ENCODE measurements at places on chromosomes 5 and 9.

DNA sequence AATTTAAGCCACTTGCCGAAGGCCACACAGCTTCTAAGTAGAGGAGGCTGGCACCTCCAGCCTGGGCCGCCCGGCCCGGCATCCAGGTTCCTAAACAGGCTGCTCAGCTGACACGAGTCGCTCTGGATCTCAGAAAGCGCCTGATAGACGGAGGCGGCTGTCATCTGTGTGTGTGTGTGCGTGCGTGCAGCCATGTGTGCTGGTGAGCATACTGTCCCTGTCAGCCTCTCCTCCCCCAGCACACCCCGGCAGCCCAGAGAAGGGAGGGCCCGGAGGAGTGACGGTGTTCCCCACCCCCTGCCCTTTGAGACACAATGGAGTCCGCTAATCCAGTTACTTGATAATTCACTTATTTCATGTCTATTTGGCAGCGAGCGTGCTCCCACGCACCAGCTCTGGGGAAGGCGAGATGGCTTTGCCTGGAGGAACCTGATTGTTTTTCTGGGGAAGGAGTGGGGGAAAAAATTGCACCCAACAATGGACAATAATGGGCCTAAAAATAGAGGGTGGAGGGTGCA, 20.0 kb downstream of the NTNG2 start:
- DNase-seq: no peak

DNA sequence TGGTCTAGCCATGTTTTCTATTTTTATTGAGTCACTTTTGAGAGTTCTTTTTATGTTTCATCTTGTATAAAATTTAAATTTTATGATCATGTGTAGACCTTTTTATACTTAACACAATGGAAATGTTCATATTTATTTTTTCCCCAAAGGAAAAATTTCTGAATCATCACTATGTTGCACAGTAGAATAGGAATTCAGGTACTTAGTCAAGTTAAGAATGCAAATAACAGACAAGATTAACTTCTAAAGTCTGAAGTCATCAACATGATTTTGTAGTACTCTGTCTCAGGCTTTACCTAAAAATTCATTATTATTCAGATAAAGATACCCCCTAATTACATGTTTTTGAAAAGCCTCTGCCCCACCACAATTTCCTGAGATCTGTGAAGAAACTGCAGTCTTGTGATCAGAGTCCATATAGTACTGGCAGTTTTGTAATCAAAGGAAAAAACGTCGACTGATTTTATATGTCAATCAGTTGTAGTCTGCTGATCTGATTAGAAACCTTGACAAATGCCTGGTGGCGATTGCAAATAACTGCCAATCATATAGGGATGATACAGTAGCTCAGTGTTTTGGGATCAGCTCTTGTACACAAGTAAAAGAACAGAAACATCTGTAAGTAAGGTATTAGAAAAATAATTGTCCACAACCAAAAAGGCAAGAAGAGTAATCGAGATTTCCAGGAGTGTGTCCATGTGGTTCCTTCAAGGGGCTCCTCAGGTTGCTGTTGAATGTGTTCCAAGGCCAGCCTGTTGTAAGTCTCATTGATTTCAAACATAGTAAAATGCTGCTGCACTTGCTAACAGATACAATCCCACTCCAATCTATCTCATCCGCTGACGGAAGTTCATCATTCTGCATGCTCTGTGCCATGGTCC, 352.4 kb downstream of the ARRDC3 start:
- no peak for DNase-seq

- peak; percentile 44 for DNase-seq
Measured at GRCh38 chr5:55226027-55226933, 835 bp downstream of the MCIDAS start.

DNA sequence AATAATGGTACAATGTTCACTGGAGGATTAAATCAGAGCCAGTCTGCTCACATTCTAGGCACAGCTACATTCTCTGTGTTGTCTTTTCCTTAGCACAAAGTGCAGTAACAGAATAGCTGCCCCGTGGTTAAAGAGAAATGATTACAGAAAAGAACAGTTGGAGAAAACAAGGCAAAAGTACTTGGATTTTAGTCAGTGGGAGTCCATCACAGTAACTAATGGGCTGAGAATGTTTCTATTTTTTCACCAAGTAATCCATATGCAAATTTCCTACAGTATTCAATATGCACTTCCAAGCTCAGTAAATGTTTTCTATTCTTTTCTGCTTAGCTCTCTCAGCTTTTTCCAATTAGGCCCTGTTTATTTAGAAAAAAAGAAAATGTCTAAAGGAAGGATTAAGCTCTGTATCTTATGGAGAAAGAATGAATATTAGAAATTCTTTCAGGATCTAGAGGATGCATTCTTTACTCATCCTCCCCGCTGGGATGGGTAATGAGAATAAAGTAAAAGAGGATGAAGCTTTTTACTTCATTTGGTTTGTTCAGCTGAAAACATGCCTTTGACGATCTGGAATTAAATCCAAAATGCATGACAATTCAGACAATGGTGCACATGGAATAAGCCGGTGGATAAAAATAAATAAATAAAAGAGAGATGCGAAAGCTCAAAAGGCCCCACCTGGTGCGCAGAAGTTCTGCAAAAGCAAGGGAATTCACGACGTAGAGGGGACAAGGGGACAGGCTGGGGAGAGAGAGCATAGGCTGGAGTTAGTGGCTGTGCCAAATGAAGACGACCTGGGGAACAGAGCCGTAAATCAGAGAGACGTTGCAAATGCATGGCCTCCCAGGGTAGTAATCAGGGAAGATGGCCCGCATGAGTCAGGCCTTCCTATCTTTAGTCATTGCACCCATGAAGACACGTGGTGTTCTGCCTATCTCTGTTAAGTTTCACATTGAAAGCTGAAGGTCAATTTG, 345.2 kb downstream of the GLIS3 start:
- DNase-seq: no peak

- DNase-seq: no peak
Measured at GRCh38 chr9:96852676-96853075, 1.6 kb downstream of the ZNF782 start.

DNA sequence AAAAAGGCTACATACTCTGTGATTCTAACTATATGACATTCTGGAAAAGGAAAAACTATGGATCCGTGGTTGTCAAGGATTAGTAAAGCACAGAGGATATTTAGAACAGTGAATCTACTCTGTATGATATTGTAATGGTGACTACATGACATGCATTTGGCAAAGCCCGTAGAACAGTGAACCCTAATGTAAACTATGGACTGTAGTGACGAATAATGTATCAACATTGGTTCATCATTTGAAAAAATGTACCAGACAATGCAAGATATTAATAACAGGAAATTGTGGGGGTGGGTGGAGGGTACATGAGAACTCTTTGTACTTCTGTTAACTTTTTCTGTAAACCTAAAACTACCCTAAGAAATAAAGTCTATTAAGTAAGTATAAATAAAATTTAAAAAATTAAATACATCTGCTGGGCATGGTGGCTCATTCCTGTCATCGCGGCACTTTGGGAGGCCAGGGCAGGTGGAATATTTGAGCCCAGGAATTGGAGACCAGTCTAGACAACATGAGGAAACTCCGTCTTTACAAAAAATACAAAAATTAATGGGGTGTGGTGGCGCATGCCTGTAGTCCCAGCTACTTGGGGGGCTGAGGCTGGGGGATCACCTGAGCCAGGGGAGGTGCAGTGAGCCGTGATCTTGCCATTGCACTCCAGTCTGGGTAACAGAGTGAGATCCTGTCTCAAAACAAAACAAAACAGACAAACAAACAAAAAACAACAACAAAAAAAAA, 101.7 kb upstream of the TBC1D2 start:
- DNase-seq: no peak

- DNase-seq: no peak
Measured at GRCh38 chr5:161301586-161301985, 244.9 kb downstream of the GABRB2 start.

DNA sequence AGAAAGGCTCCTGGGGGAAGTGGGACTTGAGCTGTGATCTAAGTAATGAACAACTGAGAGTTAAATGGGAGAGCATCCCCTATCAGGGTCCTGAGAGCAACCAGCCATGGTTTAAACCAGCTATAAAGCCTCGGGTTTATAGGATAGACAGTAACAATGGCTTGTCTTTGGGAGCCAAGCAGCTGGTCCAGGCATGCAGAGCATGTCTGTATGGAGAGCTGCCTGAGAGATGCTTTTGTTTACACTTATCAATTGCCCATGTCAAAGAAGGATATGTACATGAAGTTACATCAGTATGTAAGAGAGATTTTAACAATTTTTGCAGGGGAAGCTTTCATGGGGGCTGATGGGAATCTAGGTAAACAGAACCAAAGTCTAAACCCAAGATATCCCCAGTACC, 4.4 kb downstream of the TGFBI start:
- DNase-seq: peak; percentile 37

GRCh38 chr5:73701566-73701965, 75.6 kb downstream of the ARHGEF28 start:
- no peak for DNase-seq

DNA sequence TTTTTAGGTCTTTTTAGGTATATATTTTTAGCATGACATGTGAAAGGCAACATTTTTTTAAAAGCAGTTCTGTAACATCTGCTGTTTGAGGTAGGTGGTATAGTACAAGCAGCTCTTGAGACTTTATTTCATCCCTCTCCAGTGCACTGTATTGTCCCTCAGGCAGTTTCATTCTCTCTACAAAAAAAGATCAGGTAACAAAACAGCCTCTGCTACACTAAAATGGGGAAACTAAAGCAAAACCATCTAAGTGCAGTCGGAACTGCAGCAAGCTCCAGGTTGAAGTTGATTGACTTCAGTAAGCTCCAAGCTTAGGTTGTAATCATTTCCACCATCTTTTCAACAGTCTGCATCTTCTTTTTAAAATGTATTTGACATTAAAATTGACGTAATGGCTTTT, 195.6 kb downstream of the DEPDC1B start:
- no peak for DNase-seq

DNA sequence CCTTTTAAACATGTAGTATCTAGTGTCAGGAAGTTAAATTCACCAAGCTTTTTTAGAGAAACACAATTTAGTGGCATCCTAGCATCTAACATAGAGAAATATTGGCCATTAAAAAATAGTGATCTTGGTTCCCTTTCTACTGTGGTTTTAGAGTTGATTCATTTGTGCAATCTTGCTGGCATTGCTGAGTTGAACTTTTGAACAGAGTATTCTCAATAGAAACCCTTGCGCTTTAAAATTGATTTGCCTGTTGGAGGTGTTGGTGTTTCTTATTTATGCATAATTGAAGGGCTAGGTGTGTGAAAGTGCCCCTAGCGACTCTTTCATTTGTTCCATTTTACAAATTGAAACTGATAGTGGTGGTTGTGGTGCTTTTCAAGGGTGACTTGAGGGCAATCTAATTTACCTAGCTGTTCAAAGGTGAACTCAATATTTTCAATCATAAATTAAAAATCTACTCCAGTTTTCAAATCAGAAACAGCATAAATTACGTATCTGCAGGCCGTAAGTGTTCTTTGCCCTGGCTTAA, 73.0 kb upstream of the MPDZ start:
- no peak for DNase-seq

- DNase-seq: no peak
Measured at GRCh38 chr5:150069672-150070627, 16.4 kb downstream of the CSF1R start.

GRCh38 chr5:2029206-2029605, 146.5 kb upstream of the IRX4 start:
- DNase-seq: no peak

DNA sequence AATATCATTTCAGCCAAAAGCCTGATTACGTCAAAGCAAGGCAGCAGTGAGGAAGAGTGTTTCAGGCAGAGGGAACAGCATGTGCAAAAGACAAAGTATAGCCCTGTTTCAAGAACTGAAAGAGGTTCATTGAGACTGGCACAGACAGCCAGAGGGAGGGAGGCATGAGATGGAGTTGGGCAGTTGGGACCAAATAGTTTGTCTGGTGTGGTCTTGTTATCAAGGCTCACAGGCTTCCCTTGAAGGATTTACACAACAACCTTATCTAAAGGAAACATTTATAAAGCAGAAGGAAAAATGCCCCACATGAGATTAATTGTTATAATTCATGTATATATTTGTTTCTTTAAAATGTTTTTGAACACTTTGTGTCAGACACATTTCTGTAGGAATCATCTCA, 253.3 kb downstream of the DMAC1 start:
- DNase-seq: no peak

DNA sequence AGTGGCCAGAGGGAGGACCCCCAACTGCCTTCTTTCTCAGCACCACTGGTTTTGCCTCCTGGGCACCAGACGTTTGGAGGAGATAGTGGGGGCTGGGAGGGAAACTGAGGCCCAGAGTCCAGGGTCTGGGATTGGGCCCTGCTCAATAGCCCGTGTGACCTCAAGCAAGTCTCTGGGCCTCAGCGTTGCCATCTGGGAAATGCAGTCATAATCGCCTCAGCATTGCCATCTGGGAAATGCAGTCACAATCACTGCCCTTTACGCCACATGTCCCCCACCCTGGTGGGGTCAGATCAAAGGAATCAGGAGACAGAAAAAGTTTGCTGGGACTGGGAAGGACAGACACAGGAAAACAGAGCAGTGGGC, 1.6 kb downstream of the SH2D3C start:
- no peak for DNase-seq

GRCh38 chr5:1222147-1222546, 3.0 kb upstream of the SLC6A18 start:
- DNase-seq: no peak

DNA sequence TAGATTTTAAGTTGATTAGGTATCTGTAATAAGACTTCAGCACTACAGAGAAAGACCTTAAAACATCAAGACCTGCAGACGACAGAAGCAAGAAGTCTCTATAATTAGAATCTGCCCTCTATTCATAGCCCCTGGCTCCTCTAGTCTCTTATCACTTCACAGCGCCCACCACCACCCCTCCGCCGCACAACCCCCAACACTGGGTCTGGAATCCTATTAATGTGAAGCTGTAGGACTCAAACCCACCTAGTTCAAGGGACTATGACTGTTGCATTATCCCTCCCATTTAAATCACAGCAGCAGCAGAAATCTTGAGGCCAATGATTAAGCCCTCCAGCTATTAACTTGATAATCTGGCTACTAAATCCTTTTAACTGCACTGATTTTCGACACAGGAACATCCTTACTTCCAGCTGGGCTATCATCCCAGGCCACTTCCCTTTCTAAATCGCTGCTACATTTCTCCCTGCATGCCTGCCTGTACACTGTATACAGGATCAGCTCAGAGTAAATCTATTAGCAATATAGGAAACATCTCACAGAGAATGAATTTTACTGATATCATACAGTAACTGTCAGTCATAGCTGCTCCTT, 159.5 kb upstream of the GRAMD2B start:
- DNase-seq: no peak

GRCh38 chr5:100697970-100698369, 162.8 kb downstream of the FAM174A start:
- no peak for DNase-seq

DNA sequence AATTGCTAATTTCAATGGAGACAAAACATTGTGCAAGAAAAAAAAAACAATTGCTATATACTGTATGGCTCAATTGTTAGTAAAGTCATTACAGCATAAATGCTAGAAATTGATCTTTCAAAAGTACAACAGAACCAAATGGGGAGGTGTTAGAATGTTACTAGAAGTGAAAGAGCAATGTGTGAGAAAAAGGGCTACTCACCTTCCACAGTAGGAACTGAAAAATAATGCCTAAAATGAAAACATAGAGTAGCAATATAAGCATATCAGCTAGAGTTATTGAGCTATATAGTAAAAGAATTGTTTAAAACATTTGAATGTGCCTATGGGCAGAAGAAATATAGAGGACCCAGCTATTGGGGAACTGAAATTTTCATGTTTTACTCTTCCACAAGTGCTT, 10.9 kb upstream of the RXFP3 start:
- no peak for DNase-seq

GRCh38 chr5:138243794-138244193, 30.6 kb downstream of the GFRA3 start:
- DNase-seq: no peak

GRCh38 chr9:90012949-90013348, 408.1 kb downstream of the GADD45G start:
- DNase-seq: no peak

GRCh38 chr9:129290606-129291005, 112.5 kb upstream of the IER5L start:
- no peak for DNase-seq
